ENCODE measurements at places on chromosomes 2 and 18. TPM values are rescaled to one million over a fixed set of nuclear protein-coding genes. Genes with fewer than 3 reads are reported as not detected.
A peak's percentile ranks its signal among the peaks of the same experiment; 100 is the strongest.

The POU3F3 gene
- not detected for total RNA-seq

GRCh38 chr2:70767079-70767698, 811 bp downstream of the ADD2 start:
- DNase-seq: peak; percentile 71

DNA sequence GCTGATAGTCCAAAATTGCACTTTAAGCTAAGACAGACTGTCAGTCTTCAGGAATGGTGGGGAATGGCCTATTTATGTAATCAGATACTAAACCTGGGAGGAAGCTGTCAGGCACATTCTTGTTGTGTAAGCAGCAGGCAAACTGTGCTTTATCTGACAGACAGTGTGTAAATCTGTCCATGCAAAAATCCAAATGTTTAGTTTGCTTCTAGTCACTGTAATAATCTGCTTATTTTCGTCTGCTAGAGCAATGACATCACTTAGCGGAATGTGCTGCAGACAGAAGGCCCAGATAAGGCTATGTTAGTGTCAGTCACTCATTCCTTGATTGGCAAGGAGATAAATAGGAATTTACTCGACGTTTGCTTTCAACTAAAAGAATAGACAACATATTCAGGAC, 263.5 kb downstream of the ZNF407 start:
- DNase-seq: no peak

The ATP5MC3 gene
- total RNA-seq: 414 TPM

DNA sequence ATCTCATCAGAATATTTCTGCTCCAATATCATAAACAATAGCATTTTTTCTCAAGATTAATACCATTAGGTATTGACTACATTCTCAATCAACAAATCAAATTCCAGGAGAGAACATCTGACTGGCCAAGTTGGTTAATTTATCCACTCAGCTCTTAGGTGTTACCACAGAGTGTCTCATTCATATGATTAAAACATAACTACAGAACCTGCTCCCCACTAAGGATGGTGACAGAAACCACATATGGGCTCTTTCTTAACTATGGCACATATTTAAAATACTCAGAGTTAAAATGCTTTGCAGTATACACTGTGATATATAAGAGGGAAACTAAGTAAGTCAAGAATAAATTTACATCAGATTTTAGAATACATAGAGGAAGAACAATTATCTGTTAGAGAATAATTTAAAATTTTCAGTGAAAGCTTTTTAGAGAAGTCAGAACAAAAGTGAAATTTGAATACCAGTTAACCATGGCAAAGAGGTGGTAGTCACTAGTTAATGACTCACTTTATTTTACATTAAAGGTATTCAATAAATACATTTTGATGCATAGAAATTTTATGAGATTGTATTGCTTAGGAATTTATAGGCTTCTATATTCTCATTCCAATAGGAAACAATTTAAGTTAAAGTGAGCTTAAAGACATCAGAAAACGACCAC, 1120.8 kb upstream of the TMEFF2 start:
- no peak for DNase-seq

DNA sequence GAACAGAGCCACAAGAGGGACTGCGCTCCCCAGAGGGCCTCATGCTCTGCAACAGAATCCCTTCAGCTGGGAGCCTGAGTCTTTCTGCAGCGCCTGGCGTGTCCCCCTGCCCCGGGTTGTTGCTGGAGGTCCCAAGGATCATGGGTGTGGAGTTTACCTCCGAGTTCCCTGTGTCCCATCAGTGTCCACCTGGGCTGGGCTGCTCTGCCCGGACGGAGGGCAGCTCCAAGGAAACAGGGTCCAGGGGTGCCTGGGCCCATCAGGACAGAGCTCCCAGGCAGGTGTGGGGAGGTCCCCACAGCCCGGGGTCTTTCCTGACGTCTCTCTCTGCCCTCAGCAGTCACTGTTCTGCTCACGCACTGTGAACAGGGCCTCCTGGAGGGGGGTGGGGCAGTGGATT, 63.5 kb downstream of the EMILIN2 start:
- no peak for DNase-seq

DNA sequence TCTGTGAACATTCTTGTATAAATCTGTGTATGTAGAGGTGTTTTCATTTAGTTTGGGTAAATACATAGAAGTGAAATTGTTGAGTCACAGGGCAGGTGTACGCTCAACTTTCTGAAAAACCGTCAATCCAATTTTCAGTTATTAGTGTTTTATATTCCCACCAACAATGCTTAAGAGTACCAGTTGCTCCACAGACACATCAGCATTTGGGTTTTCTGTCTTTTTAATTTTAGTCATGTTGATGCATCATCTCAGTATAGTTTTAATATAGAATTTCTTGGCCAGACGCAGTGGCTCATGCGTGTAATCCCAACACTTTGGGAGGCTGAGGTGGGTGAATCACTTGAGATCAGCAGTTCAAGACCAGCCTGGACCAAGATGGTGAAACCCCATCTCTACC, 3.2 kb upstream of the GNLY start:
- DNase-seq: no peak

The MAP3K20 gene
- 17.9 TPM for total RNA-seq

DNA sequence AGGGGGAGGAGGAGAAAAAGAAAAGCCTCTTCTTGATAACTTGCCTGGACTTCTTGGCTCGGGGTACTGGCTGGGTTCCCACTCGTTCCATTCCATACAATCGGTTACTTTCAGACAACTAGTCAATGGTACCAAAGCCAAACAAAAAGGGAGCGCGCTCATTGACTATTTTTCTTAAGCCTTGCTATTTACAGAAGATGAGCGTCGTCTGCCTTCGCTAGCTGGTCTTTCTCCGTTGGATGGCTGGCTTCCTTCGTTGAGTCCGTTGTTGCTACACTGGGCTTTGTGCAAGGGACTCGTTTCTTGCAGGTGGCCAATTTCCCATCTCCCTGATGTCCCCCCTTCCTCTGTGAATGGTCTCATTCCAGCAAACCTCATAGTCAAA, 260.4 kb downstream of the ZNF516 start:
- no peak for DNase-seq

DNA sequence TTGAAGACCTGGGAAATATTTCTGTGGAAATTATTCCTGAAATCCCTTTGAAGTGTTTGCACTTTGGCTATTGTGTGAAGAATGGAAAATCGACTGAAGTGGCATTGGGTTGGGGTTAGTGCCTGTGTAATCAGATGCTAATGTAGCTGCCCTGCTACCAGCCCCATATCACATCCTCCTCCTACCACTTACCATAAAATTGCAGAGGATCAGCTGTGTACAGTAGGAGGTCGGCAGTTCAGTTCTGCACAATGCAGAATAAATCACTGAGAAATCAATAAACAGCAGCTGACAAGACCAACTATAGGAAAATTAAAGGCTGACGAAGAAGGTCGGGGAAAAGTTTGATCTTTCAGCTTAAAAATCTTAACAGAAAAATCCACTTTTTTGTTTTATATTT, 440.9 kb downstream of the PTPRM start:
- DNase-seq: peak; percentile 9

GRCh38 chr2:44566059-44566458, 204.3 kb downstream of the CAMKMT start:
- no peak for DNase-seq

GRCh38 chr2:81895620-81896250, 1591.2 kb upstream of the LRRTM1 start:
- no peak for DNase-seq

DNA sequence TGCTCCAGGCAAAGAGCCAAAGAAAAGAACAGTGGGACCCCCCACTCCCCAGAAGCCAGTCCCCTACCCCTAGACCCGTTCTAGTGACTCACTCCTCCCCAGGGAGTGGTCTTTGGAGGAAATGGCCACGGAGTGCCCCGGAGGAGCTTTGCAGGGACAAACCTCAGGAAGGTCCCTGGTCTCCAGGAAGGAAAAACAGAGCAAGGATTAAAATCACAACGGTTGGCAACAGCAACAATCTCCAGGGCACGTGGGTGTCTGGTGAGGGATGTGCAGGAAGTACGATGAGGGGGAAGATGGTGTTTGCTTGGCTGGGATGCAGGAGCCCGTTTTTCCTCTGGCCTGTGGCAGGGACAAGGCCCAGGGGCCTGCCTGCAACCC, 135.0 kb downstream of the SMAD2 start:
- no peak for DNase-seq

GRCh38 chr18:74563999-74564398, 29.7 kb downstream of the CNDP1 start:
- no peak for DNase-seq

DNA sequence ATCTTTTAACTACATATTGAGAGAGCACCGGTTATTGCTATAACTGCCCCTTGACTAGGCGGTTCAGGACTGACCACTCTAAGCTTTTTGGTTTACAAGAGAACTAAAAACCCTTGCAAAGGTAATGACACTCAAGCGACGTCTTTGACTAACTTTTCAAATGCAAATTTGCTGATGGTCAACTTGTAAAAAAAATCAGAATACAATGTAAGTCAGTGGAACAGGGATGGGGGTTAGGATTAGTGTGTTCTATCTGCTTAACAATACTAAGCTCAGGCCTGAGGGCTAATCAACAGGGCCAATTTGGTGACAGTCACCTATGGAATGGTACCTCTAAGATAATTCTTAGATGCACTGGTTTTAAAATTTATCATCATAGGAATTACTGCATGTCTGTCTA, 57.1 kb downstream of the ZAP70 start:
- no peak for DNase-seq

GRCh38 chr2:129793431-129793902, 186.0 kb upstream of the RAB6C start:
- no peak for DNase-seq

DNA sequence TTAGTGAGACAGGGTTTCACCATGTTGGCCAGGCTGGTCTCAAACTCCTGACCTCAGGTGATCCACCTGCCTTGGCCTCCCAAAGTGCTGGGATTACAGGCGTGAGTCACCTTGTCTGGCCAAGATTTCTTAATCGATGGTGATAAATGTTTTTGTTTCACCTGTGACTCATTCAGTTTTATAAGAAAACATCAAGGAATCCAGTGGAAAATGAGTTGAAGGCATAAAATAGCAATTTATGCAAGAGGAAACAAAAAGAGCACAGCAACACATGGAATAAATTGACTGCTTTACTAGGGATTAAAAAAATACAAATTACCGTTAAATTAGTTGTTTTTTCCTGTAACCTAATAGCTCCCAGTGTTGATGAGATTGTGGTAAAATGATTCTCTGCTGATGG, 80.2 kb downstream of the CDK15 start:
- DNase-seq: no peak

The CXCR4 gene
- 92.7 TPM for total RNA-seq

The ZNF892 gene
- total RNA-seq: 4.7 TPM

The HJURP gene
- total RNA-seq: 41.5 TPM

GRCh38 chr2:48253301-48253700, 276.7 kb upstream of the STON1 start:
- no peak for DNase-seq

The TMEM214 gene
- total RNA-seq: 93.4 TPM

DNA sequence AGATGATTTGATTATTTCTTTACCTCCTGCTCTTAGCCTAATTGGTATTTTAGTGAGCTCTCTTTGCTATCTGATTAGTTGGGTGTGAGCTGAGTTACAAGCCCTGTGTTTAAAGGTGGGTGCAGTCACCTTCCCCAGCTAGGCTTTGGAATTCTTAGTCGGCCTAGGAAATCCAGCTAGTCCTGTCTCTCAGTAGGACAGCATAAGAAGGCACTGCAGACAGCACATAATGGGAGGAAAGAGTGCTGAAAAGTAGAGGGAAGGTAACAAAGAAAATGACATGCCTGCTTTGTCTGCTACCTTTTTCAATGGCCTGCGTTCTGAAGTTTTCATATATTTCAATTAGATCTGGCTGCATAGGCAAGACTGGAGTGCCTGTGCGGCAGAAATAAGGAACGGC, 1794.0 kb upstream of the CELF4 start:
- DNase-seq: no peak

GRCh38 chr18:61972389-61973264, 79.8 kb upstream of the RNF152 start:
- DNase-seq: peak; percentile 56

The PLGLB2 gene
- total RNA-seq: 1.8 TPM

DNA sequence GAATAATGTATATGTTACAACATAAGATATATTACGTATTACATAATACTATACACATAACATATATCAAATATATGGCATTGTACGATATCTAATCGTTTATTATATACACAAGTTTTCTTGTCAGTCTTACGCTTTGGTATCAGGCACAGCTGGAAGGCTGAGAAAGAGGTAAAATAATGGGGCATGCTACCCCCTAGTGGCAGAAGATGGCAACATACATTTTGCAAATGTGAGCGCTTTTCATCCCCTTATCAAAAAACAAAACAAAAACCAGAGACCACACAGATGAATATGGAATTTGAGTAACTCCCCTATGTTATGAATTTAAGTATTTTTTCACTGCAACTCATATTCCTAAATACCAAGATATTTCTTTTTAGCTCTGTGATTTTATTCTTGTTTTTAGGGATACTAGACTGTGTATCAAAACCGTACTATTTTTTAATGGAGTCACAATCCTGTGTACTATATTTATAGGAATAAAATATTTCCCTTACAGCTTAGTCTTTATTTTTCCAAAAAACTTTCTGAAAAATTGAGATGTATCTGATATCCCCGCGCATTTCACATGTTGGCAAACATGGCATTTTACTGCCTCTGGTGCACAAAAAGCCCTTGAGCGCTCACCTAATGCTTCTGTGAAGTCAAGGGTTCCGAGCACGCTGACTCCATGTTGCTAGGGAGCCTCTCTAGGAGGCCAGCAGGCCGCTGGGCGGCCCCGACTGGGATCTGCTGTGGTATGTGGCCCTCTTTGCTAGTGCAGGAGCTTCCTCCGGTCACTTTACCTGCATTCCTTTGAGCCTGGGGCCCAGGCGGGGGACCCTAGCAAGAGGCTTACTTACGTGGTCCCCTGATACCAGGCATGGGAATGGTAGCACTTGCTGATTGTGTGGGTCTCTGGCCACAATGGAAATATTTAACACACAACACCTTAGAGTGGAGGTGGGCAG, 62.5 kb downstream of the SLC4A3 start:
- DNase-seq: peak; percentile 83

DNA sequence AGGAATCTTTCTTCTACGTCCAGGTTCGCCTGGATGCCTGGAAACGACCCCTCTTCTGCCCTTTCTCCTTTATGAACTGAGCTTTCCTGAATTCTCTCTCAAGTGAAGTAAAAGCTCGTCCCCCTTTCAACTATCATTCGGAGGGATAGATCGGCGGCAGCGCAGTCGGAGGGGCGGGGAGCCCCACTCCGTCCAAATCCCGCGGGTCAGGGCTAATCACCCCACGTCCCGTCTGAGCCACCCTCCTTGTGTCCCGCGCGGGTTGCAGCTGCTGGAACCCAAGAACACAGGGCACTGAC, 367 bp downstream of the FBXO48 start:
- no peak for DNase-seq

Measured in activated CD4-positive, alpha-beta T cell treated with anti-CD3 and anti-CD28 coated beads, Interleukin-2, amount 10 ng/mL, durations not matched to agents 24 days and 14 days (primary cell).